ENCODE measurements at places on chromosomes 4 and X.

DNA sequence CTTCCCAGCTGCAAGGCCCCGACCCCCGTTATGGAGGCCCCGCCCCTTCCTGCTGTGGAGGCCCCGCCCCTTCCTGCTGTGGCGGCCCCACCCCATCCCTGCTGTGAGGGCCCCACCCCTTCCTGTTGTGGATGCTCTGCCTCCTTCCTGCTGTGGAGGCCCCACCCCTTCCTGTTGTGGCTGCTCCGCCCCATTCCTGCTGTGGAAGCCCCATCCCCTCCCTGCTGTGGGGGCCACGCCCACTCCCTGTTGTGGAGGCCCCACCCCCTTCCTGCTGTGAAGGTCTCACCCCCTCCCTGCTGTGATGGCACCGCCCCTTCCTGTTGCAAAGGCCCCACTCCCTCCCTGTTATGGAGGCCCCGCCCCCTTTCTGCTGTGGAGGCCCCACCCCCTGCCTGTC lies 104.9 kb upstream of the PSAPL1 start:
- DNase-seq, result peak; percentile 53

DNA sequence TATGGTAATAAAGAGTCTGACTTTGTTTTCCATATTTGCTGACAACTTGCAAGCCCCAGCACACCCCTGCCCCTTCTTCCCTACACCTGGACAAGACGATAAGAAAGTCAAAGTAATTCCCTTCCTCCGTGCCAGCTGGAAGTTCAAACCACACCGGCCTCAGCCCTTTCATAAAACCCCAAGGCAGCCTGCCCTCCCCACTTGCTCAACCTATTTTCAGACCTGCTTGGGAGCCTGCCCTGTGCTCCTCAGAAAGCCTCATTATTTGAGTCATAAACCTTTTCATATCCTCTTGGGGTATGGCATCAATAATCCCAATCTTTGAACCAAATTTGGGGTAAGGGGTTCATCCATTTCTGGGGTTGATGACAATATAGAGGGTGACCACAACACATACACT lies 29.5 kb downstream of the NIPAL1 start:
- no peak for DNase-seq

DNA sequence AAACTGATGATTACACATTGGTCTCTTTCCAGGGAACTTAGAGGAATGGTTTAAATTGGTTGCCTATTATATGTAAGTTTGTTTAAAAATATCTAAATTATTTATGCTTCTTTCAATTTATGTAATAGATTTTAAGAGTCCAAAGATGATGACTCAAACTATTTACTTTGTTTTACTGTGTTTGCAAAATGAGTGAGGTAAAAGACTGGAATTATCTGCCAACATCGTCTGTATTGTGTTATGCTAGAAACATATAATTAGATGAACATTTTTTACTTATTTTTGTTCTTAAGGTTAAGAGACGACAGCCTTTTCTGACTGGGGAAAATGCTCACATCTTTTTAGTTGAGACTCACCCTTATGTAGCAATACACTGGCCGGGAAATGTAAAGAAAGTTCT lies 51.1 kb upstream of the SYTL5 start:
- no peak for DNase-seq

- no peak for DNase-seq
These were observed 110.6 kb upstream of the FSTL5 start for GRCh38 chr4:162274354-162274753.

DNA sequence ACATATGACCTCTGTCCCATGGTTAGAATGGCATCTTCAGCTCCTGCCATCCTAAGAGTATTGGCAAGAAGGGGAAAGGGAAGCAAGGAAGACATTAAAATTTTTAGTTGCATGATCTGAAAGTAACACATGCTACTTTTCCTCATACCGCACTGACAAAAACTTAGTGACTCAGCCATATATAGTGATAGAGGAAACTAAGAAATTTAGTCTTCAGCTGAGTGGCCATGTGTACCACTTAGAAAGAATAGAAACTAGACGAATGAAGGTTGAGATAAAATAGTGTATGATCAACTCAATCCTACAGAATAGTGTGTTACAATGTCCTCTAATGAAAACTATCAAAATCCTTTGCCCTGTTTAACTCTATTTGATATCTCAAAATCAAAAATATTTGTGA lies 164.1 kb downstream of the PPP3CA start:
- DNase-seq, result no peak

GRCh38 chr4:8906991-8907595 lies 35.5 kb upstream of the HMX1 start:
- DNase-seq, result peak; percentile 4

DNA sequence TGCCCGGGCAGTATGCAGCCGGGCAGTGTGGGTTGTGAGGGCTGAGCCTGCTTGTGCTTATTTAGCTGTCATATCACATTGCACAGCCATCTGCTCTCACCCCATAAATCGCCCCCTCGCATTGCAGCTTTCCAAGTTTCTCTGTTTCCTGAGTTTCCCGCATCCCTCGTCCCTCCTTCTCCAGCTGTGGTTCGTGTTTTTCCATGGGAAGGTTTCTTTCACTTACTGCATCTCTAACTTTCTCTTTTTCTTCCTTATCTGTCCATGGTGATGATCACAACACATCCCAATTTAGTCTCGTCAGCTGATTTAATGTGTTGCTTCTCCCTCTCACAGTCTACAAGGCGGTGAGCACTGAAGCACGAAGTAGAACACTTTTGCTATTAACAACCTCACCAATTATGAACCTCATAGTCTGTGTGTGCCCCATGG lies 118.1 kb downstream of the ENPP6 start:
- DNase-seq, result no peak

- DNase-seq, result no peak
These were observed 14.3 kb downstream of the TRO start for GRCh38 chrX:54934890-54935289.

- DNase-seq, result no peak
These were observed 61.9 kb upstream of the IRF2 start for GRCh38 chr4:184536065-184536880.

DNA sequence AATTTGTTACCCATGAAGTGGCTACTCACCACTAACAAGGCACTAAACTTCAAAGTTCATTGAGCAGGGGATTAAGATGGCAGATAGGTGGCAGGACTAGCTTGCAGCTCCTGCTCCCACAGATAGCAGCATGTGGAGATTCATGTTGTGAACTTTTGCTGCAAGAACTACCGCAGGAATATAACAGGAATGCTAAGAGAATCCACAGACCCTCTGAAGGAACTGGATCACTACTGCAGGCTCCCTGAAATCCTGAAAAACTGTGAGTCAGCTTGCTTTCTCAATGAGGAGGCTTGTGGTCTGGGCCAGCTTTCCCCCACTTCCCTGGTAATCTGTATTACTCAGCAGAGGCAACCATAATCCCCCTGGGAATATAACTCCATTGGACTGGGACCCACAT lies 118.5 kb upstream of the VCX2 start:
- no peak for DNase-seq

GRCh38 chr4:29309050-29309449 lies 1411.1 kb upstream of the PCDH7 start:
- DNase-seq, result no peak

DNA sequence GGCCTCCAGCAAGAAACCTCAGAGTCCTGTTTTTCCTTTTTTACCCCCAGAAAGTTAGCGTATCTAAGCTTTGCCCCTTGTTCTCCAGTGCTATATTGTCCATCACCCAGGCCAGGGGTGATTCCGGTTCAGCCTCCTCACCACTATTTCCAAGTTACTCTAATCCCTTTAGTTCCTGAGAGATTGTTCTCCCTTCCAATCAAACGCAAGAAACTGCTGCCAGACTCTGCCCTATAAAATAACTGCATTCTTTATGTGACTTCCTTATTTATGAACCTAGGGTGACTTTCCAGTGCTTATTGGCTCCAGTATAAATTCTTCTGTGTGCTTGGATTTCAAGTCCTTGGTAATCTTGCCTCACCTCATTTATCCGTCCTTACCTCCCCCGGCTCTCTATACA lies 65.7 kb downstream of the CLCN5 start:
- DNase-seq, result no peak

DNA sequence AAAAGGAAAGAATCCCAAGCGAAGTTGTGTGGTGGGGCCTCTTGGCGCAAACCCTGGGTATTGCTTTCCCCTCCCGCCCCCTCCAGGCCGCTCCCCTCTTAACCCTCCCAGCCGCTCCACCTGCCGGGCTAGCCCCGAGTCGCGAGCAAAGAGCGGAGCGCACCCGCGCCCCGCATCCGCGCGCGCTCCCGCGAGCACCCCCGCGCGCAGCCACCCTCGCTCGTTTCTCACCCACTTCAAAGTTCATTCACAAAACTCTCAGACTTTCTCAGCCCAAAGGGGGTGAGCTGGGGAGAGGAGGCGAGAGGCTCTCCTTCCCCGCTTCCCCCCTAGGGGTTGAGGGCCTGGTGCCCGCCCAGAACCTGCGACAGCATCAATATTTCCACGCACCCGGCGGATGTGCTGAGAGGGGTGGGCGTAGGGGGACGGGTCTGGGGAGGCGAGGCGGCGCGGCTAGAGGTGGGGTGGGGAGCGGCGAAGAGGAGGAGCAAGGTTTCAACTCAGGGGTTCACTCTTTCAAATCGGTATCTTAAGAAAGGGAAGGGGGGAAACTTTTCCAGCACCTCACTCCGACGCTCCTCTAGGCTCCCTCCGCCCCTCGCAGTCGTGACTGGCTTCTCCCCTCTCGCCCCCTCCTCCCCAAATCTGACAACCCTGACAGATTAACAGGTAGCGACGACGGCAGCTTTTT lies 1.8 kb downstream of the MAML3 start:
- DNase-seq, result peak; percentile 88

DNA sequence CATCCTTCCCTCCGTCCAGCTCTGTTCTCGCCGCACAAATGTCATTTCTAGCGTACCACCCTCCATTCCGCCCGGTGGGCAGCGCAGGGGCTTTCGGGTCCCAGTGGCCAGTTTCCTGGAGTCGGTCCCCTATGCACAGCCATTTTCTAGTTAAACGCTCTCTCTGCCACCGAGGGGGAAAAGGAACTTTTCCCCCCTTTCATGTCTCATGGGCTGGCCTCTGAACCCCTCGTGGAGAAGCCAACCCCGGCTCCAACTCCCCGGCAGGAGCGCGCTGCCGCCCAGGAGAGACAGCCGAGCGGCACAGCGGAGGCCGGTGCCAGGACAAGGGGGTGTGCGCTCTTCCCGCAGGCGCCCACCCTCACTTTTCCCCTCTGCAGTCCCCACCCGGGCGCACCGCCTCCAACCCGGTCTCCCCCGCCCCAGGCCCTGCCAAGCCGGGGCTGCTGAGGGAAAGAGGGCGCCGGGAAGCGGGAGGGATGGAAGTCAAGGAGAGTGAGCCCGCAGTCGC lies 662 bp downstream of the APBB2 start:
- no peak for DNase-seq

GRCh38 chr4:76457885-76458284 lies 22.9 kb downstream of the SHROOM3 start:
- no peak for DNase-seq

- DNase-seq, result peak; percentile 47
These were observed 69.2 kb downstream of the FBXO8 start for GRCh38 chr4:174214101-174214878.

GRCh38 chr4:140450352-140450751 lies 22.9 kb upstream of the CLGN start:
- no peak for DNase-seq

DNA sequence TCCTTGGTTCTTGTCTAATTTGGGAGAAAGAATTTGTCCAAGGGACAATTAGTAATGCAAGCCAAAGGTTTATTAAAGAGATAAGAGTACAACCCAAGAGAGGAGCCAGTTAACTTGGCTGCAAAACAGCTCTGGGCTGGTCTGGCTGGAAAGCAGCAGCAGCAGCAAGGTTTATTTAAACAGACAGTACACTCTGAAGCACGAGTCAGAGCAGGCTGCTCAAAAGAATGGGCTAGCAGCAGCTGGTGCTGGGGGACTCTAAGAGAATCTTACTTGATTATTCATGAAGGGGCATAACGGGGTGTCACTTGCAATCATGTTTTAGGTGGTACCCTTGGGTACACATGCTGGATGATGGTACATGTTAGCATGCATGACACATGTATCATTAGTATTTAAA lies 17.1 kb upstream of the CT47C1 start:
- no peak for DNase-seq

- DNase-seq, result no peak
These were observed 155.6 kb downstream of the HNRNPD start for GRCh38 chr4:82217986-82218715.

DNA sequence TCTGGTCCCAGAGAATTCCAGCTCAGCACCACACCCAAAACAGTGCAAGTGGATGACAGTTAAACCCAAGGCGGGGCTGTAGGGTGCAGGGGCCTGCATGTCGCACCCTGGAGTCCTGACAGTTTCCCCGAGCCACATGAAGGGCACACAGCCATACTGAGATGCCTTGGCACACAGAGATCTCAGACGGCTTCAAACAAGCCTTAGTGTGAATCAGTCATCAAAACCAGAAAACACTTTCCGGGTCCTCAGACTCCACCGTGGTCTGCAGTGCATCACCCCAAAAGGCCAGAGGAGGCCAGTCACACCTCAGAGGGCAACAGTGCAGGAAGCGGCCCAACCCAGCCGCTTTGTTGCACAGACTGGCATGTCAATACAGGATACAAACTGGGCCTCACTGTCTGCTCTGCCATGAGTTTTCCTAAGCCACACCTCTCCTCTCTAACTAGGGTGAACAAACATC lies 64.6 kb upstream of the ENPP6 start:
- DNase-seq, result peak; percentile 61

GRCh38 chrX:18294893-18295292 lies 59.6 kb downstream of the SCML2 start:
- no peak for DNase-seq
